ENCODE measurements at places on chromosomes 12 and 14. TPM values are rescaled to one million over a fixed set of nuclear protein-coding genes. Genes with fewer than 3 reads are reported as not detected.

The OR4K14 gene
- not detected for total RNA-seq

The C3AR1 gene
- total RNA-seq, result 1.9 TPM

The KCNJ8 gene
- total RNA-seq, result not detected

The GLT8D2 gene
- 40.1 TPM for total RNA-seq

The IL22 gene
- not detected for total RNA-seq

The ITPR2 gene
- total RNA-seq, result 85.0 TPM

The TOMM20L gene
- not detected for total RNA-seq

The EIF2B1 gene
- total RNA-seq, result 153 TPM

The TROAP gene
- 50.1 TPM for total RNA-seq

GRCh38 chr14:78425330-78425729 lies 255.2 kb downstream of the NRXN3 start:
- DNase-seq, result no peak

DNA sequence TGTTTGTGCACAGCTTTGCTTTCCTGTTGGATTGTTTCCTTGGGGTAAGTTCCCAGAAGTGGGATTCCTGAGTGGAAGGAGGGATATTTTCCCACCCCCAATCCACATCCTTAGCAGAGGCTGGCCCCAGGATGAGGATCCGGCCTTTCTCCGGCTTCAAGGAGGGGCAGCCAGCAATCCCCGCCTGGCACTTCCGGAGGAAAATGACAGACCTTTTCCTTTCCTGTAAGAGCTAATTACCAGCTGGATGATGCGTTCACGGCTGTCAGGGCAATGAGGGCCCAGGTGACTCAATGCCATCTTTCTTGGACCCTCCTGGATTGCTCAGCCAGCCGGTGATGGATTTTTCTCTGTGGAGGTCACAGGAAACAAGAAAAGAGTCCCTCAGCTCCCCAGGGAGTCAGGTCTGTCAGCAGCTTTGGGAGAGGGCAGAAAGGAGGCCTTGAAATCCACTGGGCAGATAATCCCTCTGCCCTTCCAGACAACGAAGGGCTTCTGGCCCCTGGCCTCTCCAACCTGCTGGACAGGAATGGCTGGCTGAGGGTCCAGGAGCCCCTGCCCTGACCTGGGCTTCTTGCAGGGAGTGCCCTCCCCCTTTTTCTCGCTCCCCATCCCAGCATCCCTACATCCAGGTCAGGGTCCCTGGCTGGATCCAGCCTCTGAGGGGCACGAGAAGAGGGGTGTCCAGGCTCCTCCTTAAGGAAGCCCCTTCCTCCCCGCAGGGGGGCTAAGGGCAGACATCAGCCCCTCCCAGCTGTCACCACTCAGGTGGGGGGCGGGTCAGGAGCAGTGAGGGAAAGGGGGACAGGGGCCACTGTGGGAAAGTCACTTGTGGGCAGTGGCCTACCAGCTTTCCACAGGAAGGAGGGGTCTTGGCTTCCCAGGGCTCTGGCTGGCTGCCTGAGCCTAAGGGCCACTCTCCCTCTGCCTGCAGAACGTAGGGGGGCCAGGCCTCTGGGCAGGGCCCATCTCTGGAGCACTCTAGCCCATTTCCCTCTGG lies 16.1 kb upstream of the CCDC85C start:
- DNase-seq, result no peak

DNA sequence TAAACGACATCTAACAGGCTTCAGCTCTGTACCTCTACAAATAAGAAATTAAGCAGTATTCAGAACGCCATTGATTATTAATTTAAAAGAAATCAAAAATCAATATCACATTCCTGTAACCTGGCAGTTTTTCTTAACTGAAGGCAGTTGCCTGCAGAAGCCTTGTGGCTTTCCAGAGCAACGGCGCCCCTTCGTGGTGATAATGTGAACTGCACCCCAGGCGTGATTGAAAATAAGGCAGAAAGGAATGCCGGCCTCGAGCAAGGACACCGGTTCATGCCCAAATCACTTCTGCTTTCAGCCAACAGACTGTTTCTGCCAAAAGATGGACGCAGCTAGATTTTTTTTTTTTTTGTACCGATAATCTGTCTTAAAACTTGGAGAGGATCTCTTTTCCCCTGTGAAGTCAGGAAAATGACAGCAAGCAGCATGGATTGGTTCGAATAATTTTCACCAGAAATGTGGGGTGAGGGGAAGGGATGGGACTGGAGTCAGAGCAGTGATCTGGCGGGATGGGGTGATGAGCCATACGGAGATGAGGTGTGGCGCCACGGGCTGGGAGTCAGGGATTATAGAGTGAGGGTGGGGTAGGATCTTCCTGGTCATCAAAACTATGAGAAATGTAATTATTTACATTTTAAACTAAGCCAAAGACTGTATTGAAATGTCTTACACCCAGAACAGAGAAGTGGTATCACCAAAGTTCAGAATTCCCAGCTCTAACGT lies 473.0 kb downstream of the DPF3 start:
- DNase-seq, result peak; percentile 59

DNA sequence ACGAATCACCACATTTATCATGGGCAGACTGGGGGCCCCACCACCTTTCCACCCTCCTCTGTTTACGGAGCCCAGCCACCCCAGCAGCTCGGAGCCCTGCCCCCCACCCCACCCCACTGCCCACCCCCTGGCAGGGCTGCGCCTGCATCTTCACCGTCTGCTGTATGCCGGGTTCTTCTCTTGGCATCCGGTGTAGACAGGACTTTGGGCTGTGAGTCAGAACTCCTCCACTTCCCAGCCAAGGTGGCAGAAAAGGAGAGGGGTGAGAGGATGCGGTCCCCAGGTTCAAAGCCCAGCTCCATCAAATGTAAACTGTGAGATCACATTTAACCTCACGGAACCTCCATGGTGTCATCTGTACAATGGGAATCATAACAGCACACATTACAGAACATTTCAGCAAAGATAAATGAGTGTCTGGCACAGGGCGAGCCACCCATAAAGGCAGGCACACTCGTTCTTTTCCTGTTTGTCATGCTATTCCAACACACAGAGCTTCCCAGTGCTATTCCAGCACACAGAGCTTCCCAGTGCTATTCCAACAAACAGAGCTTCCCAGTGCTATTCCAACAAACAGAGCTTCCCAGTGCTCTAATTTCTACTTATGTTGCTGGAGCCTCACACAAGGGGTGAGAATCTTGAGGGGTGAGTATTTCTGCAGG lies 292.7 kb upstream of the RTL1 start:
- no peak for DNase-seq

- no peak for DNase-seq
Measured at GRCh38 chr12:131276501-131277185, 322.9 kb downstream of the ADGRD1 start.

- DNase-seq, result no peak
Measured at GRCh38 chr12:10960211-10960610, 21.1 kb upstream of the TAS2R14 start.

DNA sequence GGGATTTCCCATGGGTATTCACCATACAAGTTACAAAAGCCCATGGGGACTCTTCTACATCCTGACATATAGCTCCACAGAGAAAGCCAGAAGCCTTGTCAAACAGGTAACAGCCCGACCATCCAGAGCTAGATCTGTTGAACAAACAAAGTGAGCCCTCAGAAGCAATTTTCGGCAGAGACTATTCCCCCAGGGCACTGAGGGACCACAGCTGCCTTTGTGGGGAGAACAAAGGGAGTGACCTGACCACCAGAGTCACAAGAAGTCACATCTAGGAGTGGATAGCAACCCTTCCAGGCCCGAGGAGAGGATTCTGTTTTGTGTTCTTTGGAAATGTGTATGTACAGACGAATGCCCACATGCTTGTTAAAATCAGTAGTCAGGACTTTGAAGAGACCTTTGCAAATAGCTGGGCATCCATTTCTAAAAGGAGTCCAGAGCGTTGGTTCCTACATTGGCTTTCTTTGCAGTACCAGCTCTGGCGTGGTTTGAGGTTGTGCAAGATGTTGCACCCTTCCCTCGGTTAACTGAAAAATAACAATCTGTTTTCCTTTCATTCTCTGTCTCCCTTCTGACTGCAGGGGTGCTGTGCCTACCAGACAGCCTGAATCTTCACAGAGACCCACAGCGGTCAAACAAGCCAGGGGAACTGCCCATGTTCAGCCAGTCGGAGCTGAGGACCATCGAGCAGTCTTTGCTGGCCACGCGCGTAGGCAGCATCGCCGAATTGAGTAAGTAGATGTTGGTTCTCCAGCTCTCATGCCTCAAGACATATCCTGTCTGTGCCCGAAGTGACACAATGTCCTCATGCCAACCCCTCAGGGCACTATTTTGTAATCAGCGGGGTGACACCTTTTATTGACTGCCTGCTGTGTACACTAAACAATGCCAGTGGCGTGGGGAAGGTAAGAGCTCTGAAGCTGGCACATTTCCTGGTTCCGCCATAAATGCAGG lies 165.4 kb upstream of the PWP1 start:
- peak; percentile 77 for DNase-seq

DNA sequence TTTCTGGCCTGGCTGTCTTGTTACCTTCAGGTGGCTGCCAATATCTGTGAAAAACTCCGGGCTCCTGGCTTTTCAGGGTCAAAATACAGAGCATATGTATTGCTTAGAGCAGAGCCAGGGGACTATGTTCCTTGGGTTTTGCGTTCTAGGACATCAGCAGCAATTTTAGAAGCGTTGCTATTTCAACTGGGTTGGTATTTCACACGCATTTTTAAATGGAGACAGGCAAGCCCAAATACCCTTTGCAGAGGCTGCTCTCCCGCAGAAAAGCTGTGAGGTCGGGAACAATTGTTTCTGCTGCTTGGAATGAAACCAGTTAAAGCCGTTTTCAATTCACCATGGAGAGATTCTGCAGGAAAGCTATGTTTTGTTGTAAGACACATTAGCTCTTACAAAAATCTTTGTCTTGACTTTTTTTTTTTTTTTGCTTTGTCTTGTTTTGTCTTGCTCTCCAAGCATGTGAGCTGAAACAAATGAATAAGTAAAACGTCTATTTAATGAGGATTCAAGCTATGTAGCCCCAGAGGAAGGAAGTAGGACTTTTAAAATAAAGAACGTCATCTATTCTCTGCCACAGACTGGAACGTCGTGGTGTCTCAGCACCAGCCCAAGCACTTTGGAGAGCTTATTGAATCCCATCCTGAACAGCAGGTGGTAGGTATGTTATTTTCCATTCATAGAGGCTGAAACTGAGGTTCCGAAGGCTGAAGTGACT lies 181.0 kb upstream of the TBX3 start:
- DNase-seq, result no peak

GRCh38 chr14:59244581-59244980 lies 56.1 kb downstream of the DAAM1 start:
- DNase-seq, result no peak

DNA sequence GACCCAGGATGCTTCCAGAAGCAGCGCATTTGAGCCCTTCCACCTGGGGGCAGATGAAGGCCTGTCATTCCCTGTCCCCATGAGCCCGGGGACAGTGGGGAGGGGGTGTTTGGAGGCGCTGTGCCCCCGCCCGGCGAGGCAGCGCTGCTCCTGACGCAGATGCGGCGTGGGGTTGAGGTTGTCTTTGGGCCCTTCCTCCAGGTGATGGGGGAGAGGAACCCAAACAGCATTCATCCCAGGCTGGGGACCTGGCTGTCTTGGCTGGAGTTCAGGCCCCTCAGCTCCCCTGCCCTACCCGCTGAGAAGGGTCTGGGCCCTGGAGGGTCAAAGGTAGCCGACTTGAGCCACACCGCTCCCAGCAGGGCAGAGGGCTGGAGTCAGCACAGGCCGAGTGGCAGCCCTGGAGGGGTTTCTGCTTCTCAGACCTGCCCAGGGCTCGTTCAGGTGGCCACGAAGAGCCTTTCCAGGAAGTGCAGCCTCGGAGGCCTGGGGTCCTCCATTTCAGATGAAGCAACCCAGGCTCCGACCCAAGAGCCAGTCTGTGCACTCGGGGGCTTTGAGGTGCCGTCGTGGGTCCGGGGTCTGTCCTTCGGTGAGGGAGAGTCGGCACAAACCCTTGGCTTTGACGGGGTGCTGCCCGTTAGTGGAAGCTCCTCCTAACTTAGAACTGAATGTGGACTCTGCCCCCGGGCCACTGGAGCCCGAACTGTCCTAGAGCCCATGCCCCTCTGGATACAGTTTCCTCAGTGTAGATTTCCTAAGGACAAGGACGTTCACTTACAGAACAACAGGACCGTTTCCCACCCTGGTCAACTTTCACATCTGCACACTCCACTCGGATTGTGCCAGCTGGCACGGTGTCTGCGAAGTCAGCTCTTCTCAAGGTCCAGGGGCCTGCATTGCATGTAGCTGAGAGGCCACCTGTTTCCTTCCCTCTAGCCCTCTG lies 16.1 kb downstream of the ACADS start:
- no peak for DNase-seq

DNA sequence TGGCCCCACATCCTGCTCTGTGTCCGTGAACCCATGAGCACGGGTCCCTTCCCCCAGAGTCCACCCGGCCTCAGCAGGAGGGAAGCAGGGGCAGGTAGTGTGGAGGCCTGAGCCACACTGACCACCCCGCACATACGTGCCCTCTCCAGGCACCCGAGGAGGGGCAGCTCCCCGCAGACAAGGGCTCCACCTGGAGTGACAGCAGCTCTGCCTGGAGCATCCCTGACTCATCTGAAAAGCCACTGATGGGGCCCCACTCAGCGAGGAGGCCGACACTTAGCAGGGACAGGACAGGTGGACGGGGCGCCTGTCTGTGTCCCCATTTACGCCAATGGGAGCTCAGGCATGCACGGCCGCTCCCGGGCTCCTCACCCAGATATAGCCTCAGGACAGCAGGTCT lies 237.6 kb upstream of the SFSWAP start:
- no peak for DNase-seq

DNA sequence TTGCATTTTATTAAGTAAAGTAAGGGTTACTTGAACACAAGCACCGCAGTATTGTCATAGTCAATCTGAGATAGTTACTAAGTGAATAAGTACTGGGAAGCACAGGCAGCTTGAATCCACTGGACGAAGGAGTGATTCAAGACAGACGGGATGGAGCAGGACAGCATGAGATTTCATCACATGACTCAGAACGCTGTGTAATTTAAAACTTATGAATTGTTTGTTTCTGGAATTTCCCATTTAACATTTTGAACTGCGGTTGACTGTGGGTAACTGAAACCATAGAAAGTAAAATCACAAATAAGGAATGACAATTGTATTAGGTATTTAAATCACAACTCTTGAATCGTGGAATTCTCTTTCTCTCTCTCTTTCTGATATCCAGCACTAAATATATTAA lies 1630.4 kb upstream of the SEL1L start:
- peak; percentile 39 for DNase-seq

GRCh38 chr14:77554207-77554606 lies 55.6 kb upstream of the ISM2 start:
- DNase-seq, result no peak

DNA sequence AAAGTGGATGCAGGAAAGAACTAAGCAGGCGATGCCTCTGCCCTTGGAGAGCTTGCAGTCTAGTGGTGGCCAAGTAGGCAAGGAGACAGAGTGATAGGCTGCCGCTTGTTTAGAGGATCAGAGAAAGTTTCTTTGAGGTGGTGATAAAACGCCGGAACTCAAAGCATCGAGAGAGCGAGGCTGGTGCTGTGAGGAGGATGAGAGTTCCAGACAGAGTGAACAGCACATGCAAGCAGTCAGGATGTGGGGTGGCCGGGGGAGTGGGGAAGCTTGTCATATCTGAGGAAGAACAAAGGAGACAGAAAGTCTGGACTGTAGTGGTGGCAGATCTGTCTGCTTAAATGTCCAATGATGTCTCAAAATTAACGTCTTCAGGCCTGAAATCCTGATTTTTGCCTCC lies 319.7 kb downstream of the SNAPC1 start:
- no peak for DNase-seq
